ENCODE measurements at places on chromosomes 3 and 15. TPM values are rescaled to one million over a fixed set of nuclear protein-coding genes. Genes with fewer than 3 reads are reported as not detected.

PPARG gene
- 13.0 TPM for total RNA-seq

PTH1R gene
- 11.7 TPM for total RNA-seq

CCR2 gene
- 4.1 TPM for total RNA-seq

DLEC1 gene
- 4.7 TPM for total RNA-seq

CTXN2 gene
- total RNA-seq: 0.06 TPM

GSK3B gene
- 44.7 TPM for total RNA-seq

PCSK6 gene
- 15.0 TPM for total RNA-seq

IMPG2 gene
- 0.29 TPM for total RNA-seq

CX3CR1 gene
- 22.6 TPM for total RNA-seq

CCR9 gene
- total RNA-seq: 0.23 TPM

GOLGA8T gene
- total RNA-seq: 0.66 TPM

BFSP2 gene
- not detected for total RNA-seq

GPR62 gene
- 0.55 TPM for total RNA-seq

MINAR1 gene
- 0.32 TPM for total RNA-seq

CLDN18 gene
- total RNA-seq: 6.7 TPM

DNA sequence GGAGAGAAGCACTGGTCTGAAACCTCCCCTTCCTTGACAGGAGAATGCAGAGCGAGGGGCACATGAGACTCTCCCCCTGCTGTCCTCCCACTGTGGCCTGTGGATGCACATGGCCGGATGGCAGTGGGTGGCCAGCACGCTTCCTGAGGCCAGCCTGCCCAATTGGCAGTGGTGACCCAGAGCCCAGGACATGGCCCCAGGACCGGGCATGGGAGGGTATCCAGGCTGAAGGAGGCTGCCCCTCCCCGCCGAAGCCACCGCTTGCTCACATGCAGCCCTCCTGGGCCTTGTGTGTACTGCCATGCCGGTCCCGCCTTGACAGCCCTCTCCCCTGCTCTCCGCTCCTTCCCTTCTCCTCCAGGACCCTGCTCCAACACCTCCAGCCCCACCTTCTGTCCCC is 100.9 kb downstream of the MEGF11 start:
- DNase-seq: no peak

GRCh38 chr3:23960649-23961048 is 15.6 kb downstream of the NR1D2 start:
- DNase-seq: no peak

DNA sequence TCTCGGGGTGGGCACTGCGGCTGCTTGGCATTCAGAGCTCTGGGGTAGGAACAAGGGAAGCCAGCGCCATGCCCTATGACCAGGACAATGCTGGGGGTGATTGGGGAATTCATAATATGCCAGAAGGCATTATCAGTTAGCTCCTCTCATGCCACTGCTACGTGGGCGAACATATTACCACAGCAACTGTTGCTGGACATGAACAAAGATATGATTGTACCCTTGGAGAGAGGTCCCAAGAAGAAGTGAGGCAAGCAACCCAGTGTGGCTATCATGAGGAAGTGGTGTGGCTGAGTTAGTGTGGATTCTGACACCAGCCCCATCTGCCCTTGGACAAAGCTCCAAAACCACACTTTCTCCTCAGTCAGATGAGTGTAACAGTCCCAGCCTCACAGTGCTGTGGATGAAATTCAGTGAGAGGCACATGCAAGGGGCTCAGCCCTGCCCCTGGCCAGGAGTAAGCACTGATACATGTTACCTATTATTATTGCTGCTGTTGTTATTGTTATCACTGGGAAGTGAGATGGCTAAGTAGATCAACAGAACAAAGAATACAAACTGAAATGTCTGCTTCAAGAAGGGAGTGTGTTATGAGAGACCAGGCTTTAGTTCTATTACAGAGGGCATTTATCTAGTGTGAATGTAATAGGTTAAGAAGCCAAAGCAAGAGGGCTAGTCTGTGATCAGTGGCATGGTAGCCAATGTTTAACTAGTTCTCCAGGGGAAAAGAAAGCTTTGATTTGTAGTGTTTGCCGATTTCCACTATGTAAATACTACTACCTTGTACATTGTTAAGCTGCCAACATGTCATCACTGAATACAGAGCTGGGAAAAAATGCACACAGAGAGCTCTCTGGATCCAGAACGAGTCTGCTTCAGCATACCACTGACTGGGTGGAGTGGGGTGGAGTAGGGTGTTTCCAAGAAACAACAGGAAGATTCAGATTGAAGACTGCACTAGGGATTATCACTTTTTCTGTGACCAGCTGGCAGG is 222.3 kb upstream of the EIF1B start:
- peak; percentile 65 for DNase-seq

GRCh38 chr15:51625236-51625635 is 2.7 kb upstream of the DMXL2 start:
- no peak for DNase-seq

DNA sequence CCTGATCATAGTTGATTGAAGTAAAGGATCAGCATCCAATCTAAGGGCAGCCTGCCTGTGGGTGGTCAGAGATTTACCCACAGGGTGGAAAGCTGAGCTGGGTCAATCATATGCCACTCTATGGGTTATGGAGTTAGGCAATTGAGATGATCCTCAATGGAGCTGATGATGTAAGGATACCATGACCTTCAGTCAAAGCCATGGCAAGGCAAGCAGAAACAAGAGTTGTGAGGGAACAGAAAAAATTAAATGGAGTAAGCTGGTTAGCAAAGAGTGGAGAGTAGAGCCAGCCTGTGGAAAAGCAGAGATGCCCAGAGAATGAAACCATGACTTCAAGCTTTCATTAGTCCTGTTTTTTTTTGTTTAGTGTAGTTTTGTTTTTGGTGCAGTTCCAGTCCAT is 5.7 kb upstream of the IQGAP1 start:
- no peak for DNase-seq

DNA sequence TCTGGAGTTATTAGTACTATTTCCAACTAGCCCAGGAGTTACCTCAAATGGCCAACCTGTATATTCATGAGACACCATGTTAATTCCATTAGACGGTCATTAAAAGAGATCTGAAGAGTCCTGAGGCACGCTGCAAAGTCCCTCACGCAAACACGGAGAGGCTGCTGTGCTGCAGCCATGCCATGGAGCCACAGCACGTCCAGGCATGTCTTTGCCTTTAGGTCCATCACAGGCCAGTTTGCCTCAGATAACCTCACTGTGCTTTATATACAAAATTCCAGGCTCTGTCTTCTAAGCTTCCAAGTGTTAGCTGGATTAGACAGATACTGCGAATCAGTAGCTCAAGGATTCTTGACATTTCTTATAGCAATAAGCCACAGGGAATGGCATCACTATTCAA is 9.8 kb upstream of the PLAAT1 start:
- no peak for DNase-seq

- DNase-seq: no peak
Observed at GRCh38 chr3:190205739-190206138, 85.0 kb upstream of the P3H2 start.

- no peak for DNase-seq
Observed at GRCh38 chr3:29283231-29284119, 2.6 kb downstream of the RBMS3 start.

DNA sequence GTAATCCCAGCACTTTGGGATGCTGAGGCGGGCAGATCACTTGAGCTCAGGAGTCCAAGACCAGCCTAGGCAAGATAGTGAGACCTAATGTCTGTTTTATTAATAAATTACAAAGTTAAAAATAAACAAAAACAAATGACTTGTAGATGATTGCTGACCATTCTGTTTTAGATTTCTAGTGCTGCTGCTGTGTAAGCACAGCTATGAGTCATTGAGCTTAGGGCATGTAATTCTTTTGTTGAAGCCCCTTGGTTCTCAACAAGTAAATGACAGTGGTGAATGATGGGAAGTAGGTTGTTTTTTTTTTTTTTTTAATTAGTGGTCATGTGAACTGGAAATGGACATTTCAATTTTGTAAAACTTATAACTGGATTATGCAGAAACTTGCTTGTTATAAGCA is 63.3 kb downstream of the LEO1 start:
- DNase-seq: no peak

- no peak for DNase-seq
Observed at GRCh38 chr3:194272861-194273742, 78.0 kb downstream of the CPN2 start.

GRCh38 chr3:173753593-173753992 is 356.0 kb downstream of the NLGN1 start:
- DNase-seq: no peak

GRCh38 chr15:29788433-29789034 is 33.7 kb downstream of the TJP1 start:
- DNase-seq: no peak

GRCh38 chr15:60673918-60674558 is 195.1 kb upstream of the ICE2 start:
- DNase-seq: peak; percentile 70

GRCh38 chr15:62787401-62787800 is 255.1 kb upstream of the TPM1 start:
- DNase-seq: no peak

DNA sequence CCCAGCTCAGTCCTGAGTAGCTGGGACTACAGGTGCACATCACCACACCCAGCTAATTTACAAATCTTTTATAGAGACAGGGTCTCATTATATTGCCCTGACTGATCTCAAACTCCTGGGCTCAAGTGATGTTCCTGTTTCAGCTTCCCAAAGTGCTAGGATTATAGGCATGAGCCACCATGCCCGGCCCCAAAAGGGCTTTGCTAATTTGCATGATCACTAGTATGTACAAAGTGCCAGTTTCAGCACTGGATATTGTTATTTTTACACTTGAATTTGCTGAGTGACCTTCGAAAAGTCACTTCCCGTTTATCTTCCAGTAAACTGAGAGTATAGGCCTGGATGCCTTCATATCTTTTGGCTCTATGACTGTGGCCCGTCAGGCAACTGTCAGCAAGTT is 12.2 kb downstream of the CLN6 start:
- DNase-seq: no peak

- no peak for DNase-seq
Observed at GRCh38 chr15:52653431-52653964, 25.7 kb downstream of the ATOSA start.

GRCh38 chr15:89026167-89026566 is 62.1 kb upstream of the ABHD2 start:
- DNase-seq: no peak

DNA sequence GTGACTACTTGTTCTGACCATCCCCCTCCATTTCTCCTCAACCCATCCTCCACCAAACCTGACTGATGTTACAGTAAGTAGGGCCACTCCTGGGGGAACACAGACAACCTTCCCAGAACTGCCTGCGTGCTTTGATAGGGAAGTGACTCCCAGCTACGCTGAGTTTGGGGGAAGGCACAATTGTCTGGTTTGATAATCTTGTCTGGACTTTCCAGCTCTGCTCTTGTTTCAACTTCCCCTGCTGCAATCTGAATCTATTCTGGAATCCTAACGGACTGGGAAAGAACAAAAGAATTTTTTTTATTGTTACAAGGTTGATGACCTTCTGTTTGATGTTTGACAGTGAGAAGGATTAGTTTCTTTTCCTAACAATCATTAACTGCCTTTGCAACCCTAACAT is 895.6 kb downstream of the ROBO1 start:
- no peak for DNase-seq

- DNase-seq: peak; percentile 44
Observed at GRCh38 chr3:161851941-161852566, 355.4 kb downstream of the OTOL1 start.

DNA sequence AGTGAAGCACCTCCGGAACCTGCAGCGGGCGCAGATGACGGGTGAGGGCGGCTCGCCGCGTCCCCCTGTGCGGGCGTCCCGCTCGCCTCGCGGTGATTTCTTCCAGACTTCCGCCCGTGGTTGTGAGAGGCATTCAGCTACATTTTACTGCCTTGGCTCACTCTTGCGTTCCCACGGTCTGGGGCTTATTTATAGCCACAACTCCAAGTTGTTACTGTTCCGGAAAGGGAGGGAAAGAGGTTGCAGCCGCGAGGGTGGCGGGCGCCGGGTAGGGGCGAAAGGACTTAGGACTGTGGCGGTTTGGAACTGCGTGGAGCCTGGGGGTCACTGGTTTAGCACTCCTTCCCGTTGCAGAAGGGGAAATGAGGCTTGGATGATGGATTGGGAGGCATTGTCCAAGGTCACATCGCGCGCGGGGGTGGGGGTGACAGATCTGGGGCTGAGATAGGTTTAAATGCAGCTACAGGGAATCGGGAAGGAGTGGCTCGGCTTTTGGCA is 1.1 kb downstream of the HES1 start:
- no peak for DNase-seq

GRCh38 chr3:122409446-122409845 is 6.4 kb downstream of the WDR5B start:
- no peak for DNase-seq

- no peak for DNase-seq
Observed at GRCh38 chr3:152671446-152672319, 163.2 kb upstream of the P2RY1 start.

GRCh38 chr15:68620721-68621527 is 42.1 kb downstream of the CORO2B start:
- DNase-seq: peak; percentile 71

- no peak for DNase-seq
Observed at GRCh38 chr3:20849975-20850374, 664.0 kb upstream of the SGO1 start.

GRCh38 chr3:71724584-71725270 is 475 bp downstream of the EIF4E3 start:
- DNase-seq: no peak

DNA sequence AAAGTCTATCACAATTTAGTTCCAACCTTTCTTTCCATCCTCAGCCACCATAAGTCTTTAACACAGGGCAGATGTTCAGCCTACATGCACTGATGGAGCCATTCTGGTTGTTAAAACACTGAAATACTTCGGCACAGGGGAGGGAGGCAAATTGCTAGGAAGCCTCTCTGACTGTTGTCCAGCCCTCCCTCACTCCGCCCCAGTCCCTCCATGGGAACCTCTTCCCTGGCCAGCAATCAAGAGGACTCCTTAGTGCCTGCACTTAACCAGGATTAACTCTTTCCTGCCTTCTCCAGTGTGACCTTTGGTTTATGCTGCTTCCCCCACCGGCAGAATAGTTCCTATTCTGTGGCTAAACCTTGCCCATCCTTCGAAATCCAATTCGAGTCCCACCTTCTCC is 47.0 kb upstream of the USP3 start:
- DNase-seq: no peak

Data from mucosa of gallbladder (tissue), 1 donor.